ENCODE measurements at places on chromosomes 7 and 10.

GRCh38 chr10:106181501-106181900, 983.0 kb downstream of the SORCS1 start:
- DNase-seq, result no peak

DNA sequence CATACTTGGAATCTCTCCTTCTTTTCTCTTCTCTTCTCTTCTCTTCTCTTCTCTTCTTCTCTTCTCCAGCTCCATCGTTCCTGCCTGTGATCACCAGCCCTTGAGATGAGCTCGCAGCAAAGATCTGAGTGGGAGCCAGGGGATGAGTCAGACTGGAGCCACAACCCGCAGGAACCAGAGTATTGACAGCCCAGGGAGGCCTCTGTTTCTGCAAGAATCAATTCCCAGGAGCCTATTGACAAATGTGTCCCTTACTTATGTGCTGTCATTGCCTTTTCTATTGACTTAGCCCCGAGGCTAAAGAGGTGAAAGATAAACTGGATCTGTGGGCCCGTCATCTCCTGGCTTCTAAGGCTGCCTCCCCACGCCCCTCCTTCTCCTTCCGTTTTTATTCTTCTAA, 13.1 kb upstream of the HABP2 start:
- no peak for DNase-seq

DNA sequence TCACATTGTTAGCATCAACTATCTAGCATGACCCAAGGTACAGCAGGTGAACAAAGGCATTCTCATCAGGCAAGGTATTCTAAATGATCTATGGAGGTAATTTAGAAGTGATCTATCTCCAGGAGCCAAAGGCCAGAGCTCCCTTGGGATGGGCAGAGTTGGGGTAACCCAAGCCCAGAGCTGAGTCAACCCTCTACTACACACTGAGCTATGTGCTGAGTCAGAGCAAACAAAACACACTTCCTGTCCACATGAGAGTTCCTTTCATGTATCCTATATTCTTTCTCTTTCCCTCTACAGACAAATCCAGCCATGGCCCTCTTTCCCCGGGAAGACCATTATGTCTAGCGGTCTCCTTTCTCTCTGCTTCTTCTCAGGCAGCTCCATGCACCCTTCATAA, 68.2 kb upstream of the AGK start:
- DNase-seq, result no peak

DNA sequence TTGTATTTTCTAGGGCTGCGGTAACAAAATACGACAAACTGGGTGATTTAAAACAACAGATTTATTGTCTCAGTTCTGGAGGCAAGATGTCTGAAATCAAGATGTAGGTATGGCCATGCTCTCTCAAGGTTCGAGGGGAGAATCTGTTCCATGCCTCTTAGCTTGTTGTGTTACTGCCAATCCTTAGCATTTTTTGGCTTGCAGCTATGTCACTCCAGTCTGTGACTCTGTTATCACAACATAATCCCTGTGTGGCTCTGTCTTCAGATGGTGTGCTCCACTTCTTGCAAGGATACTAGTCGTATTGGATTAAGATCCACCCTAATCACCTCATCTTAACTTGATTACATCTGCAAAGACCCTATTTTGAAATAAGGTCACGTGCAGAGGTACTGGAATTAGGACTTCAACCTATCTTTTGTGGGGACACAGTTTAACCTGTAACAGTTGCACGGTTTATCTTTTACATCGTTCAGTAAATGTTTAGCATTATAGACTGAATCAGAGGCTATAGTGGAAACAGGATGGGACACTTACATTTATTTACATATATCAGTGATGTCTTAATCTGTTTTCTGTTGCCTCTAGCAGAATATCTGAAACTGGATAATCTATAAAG, 3.1 kb downstream of the C1GALT1 start:
- no peak for DNase-seq

DNA sequence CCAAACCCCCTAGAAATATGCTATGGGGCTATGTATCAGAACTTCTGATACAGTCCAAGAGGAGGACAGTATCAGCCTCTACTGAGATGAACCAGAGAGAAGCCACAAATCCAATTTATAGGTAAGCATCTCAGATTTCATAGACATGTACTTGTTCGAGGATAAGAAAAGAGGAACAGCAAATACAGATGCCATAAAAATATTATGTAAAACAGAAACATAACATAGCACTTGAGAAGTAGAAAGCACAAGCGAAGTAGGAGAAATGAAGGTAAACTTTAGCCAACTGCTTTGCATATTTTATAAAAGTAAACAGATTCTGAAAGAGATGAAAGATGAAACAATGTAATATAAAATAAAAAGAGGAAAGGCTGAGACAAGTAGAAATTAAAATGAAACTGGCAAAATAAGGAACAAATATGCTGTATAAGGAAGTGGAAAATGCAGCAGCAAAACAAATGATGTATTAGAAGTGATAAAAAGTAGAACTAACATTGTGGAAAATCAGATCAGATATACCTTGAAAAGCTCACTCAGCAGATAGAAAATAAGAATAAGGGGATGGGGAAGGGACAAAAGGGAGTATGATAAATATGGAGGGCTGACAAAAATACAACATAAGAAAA, 135.1 kb downstream of the SKAP2 start:
- no peak for DNase-seq

- no peak for DNase-seq
Measured at GRCh38 chr10:128568990-128569945, 443.0 kb upstream of the MKI67 start.

DNA sequence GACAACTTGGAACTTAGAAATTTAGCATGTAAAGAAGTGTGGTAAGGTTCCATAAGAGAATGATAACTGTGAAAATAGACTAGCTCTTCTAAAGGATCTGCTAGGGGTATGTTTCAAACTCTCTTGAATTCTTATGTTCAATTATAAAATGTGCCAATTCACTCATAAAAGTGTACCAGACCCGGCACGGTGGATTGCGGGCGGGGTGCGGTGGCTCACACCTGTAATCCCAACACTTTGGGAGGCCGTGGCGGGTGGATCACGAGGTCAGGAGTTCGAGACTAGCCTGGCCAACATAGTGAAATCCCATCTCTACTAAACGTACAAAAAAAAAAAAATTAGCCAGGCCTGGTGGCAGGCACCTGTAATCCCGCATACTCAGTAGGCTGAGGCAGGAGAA, 105.4 kb upstream of the CAV2 start:
- DNase-seq, result no peak

- no peak for DNase-seq
Measured at GRCh38 chr7:46109437-46109836, 188.4 kb upstream of the IGFBP3 start.

DNA sequence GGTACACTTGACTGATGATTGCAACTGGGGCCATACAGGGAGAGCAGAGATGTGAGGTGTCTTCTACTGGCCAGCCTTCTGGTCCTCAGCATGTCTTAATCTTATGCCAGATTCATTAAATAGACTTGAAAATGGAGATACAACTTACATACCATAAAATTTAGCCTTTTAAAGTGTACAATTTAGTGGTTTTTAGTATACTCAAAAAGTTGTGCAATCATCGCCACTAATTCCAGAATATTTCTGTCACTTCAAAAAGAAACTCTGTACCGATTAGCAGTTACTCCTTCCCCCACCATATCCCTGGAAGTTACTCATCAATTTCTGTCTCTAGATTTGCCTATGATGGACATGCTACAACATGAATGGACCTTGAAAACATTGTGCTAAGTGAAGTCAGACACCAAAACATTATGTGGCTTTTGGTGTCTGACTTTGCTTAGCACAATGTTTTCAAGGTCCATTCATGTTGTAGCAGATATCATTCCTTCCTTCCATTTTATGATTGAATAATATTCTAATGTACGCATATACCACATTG, 53.0 kb downstream of the SH2D4B start:
- DNase-seq, result no peak

GRCh38 chr10:105837951-105838350, 1196.9 kb downstream of the SORCS3 start:
- no peak for DNase-seq

DNA sequence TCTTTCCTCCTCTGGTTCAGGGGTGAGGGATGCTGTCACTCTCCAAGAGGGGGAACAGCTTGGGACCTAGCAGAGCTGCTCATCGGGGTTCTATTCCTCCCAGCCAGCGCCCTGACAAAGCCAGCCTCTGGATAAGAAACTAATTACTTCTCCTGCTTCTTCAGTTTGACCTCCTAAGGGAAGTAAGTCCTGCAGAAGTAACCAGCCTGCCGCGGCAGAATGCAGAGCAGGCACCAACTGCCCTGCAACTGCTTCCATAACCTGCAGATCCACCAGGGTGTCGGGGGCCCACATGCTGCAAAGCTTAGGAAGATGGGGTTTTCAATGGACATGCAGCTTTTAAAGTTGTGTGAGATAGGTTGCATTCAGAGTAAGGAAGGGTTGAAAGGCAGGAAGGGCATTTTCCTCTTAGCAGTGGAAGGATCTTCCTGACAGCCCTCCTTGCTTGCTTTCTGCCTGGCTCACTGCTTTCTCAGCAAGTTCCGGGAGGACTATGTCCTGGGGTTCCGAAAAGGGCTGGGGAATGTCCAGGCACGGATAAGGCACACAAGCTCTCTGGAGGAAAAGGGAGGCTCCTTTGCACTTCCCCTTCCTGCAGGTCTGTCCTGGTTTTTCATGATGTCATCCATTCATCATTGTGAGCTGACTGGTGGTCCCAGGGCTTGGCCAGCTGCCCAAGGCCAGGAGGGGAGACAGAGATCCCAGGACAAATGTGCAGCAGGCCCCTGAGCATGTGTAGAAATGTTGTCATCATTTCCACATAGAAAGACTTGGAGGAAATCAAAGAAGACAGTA, 24.3 kb upstream of the CALU start:
- DNase-seq, result no peak

DNA sequence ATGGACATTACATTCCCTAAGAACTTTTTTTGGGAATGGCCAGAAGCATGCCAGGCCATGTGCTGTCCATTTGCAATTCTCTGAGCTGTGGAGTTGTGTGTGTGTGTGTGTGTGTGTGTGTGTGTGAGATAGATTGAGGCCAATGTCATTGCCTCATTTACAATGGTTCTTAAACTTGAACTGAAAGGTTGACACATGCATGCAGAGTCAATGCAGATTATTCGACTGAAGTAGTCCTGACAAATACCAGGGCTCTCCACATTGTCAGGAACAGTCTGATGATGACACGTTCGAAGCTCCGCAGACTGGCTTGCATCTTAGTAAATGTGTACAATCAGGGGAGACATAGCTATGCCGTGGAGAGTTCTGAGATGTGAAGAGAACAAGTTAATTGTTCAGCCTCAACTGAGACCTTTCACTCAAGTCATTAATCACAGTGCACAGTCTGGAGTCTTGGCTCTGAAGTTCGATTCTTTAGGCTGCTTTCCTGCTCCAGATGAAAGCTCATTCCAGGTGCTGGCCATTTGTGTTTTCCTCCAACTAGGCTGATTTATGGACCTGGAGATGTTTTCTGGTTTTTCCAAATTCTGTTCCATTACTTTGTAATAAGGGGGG, 921.9 kb downstream of the LRMDA start:
- no peak for DNase-seq

- no peak for DNase-seq
Measured at GRCh38 chr10:24215196-24215595, 6.3 kb downstream of the KIAA1217 start.

DNA sequence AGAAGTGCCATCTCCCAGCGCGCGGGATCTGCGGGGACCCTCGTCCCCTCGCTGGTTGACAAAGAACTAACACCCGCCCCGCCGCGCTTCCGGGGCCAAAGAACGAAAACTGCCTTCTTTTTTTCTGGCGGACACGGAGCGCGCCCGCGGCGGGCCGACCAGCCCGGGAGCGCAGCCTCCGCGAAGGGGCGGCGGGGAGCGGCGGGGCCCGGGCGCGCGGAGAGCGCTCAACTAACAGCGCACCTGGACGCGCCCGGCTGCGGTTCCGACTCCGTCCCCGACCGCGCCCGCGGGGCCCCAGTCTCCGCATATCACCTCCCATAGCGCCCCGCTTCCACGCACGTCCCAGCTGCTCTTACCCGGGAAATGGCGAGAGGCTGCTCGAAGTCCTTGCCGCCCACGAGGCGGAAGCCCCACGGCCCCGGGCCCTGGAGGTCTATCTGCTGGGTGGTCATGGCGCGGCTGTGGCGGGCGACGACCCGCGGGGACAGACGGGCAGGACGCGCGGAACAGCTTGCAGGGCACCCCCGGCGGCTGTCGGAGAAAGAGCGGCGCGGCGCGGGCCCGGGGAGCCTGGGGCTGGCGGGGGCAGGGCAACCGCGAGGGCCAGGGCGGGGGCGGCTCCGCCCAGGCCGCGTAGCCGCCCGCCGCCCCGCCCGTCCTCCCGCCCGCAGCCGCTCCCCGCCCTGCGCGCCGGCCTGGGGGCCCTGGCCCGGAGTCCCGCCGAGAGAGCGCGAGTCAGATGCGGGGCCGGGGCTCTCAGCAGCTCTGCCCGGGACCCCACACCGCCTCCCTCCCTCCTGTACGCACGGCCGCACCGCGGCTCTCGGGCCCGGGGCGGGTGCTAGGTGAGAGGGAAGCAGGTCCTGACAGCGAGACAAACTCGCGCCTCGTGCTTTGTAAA, at the start of gene PDLIM1:
Gene PDLIM1 (minus strand): TSS at position 543 of the 904 bp plus-strand sequence. CDS start 88 bp downstream, at position 455.
- DNase-seq, result peak; percentile 61

DNA sequence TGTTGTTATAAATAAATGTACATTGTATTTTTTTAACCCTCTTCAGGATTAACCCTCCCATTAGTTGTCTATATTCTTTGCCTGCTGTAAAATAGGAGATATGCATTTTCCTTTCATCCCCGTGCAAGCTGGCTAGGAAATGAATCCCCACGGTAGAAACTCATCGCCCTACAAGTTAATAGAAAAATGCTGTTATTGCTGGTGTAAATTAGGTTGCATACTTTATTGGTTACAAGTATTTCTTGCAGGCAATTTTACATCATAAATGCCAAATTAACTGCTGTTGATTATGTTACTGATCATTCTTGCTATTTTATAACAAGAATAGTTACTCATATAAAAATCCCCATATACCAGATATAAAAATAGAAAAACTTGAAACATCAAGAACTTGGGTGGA, 454.2 kb upstream of the KLF6 start:
- DNase-seq, result no peak

DNA sequence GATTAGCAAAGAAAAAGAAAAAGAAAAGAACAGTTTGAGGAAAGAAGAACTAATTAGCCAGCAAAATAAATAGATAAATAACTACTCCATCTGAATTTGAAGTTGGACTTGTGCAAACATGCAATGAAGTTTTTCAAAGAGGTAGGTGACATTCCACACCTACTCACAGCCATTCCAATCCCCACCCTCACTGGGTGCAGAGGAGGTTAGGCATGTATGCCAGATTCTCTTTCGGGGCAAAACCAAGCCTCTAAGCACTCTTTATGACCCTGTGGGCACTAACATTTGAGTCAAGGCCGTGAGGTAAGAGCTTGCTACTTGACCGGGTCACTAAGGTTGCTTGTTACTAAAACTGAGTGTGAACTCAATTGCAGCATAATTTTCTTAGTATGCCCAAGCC, 108.4 kb upstream of the SEMA3A start:
- no peak for DNase-seq

- no peak for DNase-seq
Measured at GRCh38 chr10:133400624-133401424, 6.9 kb downstream of the MTG1 start.

GRCh38 chr10:70540089-70540788, 61.7 kb downstream of the PALD1 start:
- no peak for DNase-seq

All from activated CD8-positive, alpha-beta memory T cell treated with anti-CD3 and anti-CD28 coated beads, Interleukin-2, amount 50 U/mL, for 48 hours (primary cell).